Activated CD4-positive, alpha-beta T cell treated with anti-CD3 and anti-CD28 coated beads, Interleukin-2, amount 50 U/mL, for 48 hours (primary cell): ENCODE measurements at places on chromosomes 2 and 18.

DNA sequence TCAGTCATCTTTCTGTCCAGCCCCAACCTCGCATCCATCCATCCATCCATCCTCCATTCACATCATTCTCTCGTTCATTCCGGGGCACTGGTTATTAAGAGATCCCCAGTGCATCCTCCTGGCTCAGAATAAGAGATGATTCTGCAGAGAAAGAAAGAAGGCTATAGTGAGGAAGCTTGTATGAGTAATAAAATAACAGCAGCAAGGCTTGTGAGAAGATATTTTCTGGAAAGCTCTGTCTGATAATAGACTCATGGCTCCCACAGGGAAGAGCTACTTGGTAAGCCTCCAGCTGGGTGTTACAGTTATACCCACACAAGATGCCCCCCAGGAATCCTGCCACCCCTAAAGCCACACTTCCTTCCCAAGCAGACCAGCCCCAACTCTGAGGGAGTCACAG is 143.2 kb downstream of the MTCL1 start:
- no peak for DNase-seq

DNA sequence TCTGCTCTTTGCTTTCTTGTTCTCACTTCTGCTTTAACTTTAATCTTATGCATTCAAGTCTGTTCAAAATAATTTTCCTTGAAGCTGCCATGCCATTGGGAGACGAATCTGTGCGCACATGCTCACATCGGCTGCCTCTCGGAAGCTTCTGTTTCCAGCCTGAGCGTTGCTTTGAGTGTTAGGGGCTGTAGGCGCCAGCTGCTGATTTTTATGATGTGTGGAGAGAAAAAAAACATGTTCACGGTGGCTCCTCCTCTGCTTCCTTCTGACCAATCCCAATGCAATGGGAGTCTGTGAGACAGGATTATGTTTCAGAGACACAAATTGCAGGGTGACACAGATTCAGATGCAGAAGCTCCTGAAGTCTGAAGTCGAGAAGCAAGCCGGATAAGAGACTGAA is at the start of gene MC4R:
TSS of gene MC4R (minus strand) at position 180 of the 400 bp plus-strand sequence. CDS start 426 bp downstream, outside the sequence.
- DNase-seq, result no peak

- no peak for DNase-seq
These were observed 50.8 kb upstream of the UGP2 start for GRCh38 chr2:63790906-63791305.

- no peak for DNase-seq
These were observed 21.9 kb downstream of the ELAC1 start for GRCh38 chr18:50989711-50990110.
